ENCODE measurements at places on chromosomes 16 and 17.

DNA sequence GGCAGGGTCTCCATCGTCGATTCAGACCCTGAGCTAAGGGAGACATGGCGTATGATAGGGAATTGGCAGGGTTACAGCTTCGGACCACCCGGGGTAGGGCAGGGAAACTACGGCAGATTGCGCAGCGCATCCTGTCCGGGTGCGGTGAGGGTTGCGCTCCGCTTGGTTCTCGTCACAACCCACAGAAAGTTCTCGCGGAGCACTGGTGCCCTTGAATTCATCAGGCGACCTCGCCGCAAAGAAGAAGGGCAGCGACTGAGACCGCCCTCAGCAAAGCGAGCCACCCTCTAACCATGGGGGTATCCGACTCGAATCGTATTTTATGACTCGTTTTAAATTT, 1.2 kb downstream of the HS3ST3B1 start:
- no peaks in the 10 kb centered on the region for H3K36me3 ChIP-seq
- H3K27ac ChIP-seq = peak overlapping the region; percentile 61
- DNase-seq = peak; percentile 72
- H3K4me1 ChIP-seq = peaks cover 78% of the 10 kb centered on the region
- peak overlapping the region; percentile 96 for H3K4me3 ChIP-seq

DNA sequence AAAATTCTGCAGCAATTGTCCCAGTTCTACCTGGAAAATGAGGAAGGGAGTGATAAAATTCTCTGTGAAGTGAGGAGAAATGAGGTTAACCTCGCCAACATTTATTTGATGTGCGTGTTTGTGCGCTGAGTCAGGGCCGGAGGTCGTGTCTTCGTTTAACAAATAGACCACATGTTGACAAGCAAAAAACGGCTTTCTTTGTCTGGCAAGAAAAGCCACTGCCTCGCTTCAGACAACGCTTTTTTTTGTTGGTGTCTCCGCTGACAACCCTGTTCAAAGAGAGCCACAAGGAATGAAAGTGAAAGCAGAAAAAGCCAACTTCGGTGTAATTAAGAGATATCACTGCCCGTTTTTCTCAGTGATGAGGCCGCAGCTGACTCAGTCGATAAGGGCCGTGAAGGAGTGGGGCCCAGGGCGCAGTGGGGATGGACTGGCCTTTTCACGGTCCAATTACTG, 510.6 kb downstream of the CDH13 start:
- no peaks in the 10 kb centered on the region for H3K27me3 ChIP-seq
- H3K4me3 ChIP-seq = no peak overlapping the region
- H3K27ac ChIP-seq = no peak overlapping the region

DNA sequence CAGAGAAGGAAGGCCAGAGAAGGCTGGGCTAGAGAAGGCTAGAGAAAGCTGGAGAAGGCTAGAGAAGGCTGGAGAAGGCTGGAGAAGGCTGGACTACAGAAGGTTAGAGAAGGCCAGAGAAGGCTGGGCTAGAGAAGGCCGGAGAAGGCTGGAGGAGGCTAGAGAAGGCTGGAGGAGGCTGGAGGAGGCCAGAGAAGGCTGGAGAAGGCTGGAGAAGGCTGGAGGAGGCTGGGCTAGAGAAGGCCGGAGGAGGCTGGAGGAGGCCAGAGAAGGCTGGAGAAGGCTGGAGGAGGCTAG, 6.4 kb upstream of the OGFOD3 start:
- no peak overlapping the region for H3K27ac ChIP-seq
- H3K27me3 ChIP-seq = no peaks in the 10 kb centered on the region
- peaks cover 10% of the 10 kb centered on the region for H3K4me1 ChIP-seq
- no peak for DNase-seq
- H3K4me3 ChIP-seq = no peak overlapping the region
- H3K36me3 ChIP-seq = peaks cover 4% of the 10 kb centered on the region

- no peak overlapping the region for H3K27ac ChIP-seq
- no peaks in the 10 kb centered on the region for H3K36me3 ChIP-seq
- DNase-seq = no peak
- no peaks in the 10 kb centered on the region for H3K27me3 ChIP-seq
- H3K4me3 ChIP-seq = no peak overlapping the region
- peaks cover 4% of the 10 kb centered on the region for H3K4me1 ChIP-seq
These were observed 54.8 kb downstream of the TEX14 start for GRCh38 chr17:58637011-58637570.

GRCh38 chr16:71337631-71338030, 20.9 kb upstream of the CALB2 start:
- H3K4me3 ChIP-seq = no peak overlapping the region
- no peak overlapping the region for H3K27ac ChIP-seq
- H3K36me3 ChIP-seq = no peaks in the 10 kb centered on the region
- no peak for DNase-seq

DNA sequence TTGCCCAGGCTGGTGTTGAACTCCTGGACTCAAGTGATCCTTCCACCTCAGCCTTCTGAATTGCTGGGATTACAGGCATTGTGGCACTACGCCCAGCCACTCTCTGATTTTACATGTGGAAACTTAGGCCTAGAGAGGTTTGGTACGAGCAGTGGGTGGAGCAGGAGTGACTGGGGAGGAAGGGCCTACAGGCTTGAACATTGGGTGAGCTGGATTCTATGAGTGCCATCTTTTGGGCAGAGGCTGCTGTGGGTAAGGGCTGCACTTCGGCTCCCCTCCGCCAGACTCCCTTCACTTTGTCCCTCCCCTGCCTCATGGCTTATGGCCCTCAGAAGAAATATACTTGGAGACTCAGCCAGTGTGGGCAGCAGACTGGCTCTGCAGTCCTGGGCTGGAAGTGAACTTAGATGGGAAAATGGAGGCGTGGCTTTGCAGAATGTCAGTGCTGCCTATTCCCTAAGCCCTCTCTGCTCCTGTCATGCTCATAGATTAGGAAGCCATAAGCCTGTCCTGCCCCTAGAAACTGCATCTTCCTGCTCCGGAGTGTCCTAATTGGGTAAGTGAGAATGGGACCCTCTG, 9.5 kb upstream of the MRC2 start:
- no peaks in the 10 kb centered on the region for H3K27me3 ChIP-seq
- H3K27ac ChIP-seq = no peak overlapping the region
- H3K4me3 ChIP-seq = no peak overlapping the region
- H3K36me3 ChIP-seq = no peaks in the 10 kb centered on the region
- H3K4me1 ChIP-seq = no peaks in the 10 kb centered on the region

DNA sequence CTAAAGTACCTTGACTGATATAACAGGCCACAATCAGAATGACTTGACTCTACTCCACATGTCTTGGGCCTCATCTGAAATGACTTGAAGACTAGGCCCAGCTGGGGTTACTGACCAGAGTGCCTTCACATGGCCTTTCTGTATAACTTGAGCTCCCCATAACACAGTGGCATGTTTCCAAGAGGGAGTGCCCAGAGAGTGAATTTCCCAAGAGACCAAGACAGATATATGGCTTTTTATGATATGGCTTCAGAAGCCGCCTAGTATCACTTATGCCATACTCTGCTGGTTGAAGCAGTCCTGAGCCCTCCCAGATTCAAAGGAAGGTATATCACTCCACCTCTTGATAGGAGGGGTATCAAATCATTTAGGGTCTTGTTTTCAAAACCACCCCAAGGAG, 357.5 kb upstream of the EEF2KMT start:
- no peaks in the 10 kb centered on the region for H3K36me3 ChIP-seq
- no peak overlapping the region for H3K27ac ChIP-seq
- no peak overlapping the region for H3K4me3 ChIP-seq

- no peak overlapping the region for H3K27ac ChIP-seq
- no peak for DNase-seq
- H3K4me3 ChIP-seq = no peak overlapping the region
- peaks cover 5% of the 10 kb centered on the region for H3K4me1 ChIP-seq
- no peaks in the 10 kb centered on the region for H3K36me3 ChIP-seq
These were observed 59.2 kb upstream of the LGALS9 start for GRCh38 chr17:27571563-27572352.

DNA sequence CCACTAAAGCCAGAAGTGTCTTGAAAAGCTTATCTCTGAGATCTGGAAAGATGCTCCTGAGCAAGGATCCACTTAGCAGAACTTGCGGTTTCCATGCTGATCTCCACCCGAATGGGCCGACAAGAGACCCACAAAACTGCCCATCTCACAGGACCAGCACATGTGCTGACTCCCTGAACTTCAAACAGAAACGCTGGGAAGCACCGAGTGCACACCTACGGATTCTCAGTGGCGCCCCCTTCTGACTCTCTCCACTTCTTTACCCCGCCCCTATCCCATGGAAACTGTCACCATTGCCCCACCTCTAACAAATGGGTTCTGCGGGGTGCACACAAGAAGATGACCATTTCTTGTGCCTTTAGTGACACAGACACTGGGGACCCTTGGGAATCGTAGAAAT, 21.4 kb downstream of the CDRT4 start:
- H3K36me3 ChIP-seq = no peaks in the 10 kb centered on the region
- no peak overlapping the region for H3K27ac ChIP-seq

DNA sequence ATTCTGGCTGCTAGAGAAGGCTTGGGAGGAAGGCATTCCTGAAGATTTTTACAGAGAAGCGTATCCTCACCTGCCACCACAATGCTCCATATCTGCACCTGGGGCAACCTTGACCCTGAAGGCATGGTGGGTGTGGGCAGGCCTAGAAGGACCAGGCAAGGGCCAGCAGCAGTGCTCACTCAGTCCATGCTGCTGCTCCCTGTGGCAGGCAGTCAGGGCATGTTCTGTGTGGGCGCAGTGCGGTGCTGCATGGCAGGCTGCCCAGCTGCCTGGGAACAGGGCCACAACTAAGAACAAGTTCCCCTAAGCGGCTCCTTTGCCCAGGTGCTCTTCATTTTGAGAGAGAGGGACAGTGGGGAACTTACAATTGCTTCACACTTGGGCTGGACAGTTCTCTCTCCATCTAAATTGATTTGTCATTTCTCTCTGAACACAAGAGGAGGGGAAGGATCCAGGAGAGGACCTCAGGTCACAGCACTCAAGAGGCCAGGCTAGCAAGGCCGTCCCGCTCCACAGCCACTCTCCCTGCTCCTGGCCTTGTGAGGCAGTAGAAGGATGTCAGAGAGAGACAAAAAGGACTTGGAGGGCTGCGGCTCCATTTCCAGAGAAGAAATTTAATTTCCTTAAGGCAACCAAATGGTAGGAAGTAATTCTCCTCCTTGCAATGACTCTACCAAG, 158.8 kb downstream of the AATF start:
- DNase-seq = no peak
- no peaks in the 10 kb centered on the region for H3K4me1 ChIP-seq
- peaks cover 4% of the 10 kb centered on the region for H3K36me3 ChIP-seq
- no peak overlapping the region for H3K27ac ChIP-seq
- H3K27me3 ChIP-seq = no peaks in the 10 kb centered on the region
- no peak overlapping the region for H3K4me3 ChIP-seq

DNA sequence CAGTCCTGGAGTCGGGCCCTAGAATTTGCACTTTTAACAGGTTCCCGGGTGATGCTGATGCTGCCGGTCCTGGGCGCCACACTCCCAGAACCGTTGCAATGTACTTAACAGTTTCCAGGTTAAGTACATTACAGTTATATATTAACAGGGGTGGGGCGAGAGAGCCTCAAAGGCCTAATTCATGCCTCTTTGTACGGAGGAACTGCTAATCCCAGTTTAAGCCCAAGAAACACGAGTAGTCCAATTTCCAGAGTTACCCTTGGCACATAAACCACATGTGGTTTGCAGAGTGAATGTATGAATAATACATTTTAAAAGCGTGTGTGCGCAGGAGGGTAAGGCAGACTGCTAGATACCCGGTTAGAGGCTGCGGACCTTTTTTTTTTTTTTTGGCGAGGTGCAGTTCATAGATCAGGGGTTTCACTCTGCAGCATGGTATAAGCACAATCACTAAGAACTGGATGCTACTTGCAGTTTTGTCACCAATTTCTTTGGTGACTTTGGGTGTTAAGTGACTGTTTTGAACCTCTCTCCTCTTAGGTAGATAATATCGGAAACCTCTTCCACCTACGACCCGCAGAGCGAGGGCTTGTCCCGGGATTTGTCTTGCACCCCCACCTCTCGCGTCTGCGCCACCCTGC, 713 bp downstream of the COX11 start:
- peak; percentile 0 for DNase-seq
- H3K27ac ChIP-seq = peak overlapping the region; percentile 90
- no peaks in the 10 kb centered on the region for H3K27me3 ChIP-seq
- peaks cover 29% of the 10 kb centered on the region for H3K4me1 ChIP-seq

- H3K4me1 ChIP-seq = no peaks in the 10 kb centered on the region
- no peak overlapping the region for H3K4me3 ChIP-seq
- H3K36me3 ChIP-seq = no peaks in the 10 kb centered on the region
- no peak for DNase-seq
- no peaks in the 10 kb centered on the region for H3K27me3 ChIP-seq
These were observed 645 bp downstream of the DNAH17 start for GRCh38 chr17:78576389-78577112.

DNA sequence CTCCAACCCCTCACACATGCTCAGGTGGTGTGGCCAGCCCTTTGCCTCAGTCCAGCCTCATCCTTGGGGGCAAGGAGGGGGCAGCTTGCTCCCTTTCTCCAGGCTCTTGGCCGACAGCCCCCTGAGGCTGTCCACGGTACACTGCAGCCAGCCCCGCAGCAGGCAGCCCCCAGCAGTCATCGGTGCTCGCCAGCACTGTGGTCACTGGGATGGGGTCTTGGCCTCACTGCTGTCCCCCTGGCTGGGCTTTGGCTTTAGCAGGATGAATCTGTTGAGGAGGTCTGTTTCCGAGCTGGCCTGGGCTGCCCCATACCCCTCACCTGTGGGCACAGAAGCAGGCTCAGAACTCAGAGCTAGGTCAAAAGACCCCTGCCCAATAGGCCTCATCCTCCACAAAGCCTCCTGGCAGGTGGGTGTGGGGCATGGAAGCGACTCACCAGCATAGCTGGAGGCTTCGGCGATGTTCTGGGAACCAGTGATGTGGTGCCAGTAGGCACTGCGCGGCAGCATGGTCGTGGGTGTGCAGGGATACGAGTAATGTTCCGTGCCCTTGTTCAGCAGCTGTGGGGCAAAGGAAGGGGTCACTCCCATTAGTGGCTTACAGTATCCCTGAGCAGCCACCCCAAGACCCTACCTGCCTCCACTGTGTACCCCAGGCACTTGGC, 10.8 kb downstream of the POLR2C start:
- H3K27ac ChIP-seq = no peak overlapping the region
- H3K36me3 ChIP-seq = peaks cover 36% of the 10 kb centered on the region
- no peaks in the 10 kb centered on the region for H3K27me3 ChIP-seq
- H3K4me1 ChIP-seq = peaks cover 17% of the 10 kb centered on the region
- no peak overlapping the region for H3K4me3 ChIP-seq

DNA sequence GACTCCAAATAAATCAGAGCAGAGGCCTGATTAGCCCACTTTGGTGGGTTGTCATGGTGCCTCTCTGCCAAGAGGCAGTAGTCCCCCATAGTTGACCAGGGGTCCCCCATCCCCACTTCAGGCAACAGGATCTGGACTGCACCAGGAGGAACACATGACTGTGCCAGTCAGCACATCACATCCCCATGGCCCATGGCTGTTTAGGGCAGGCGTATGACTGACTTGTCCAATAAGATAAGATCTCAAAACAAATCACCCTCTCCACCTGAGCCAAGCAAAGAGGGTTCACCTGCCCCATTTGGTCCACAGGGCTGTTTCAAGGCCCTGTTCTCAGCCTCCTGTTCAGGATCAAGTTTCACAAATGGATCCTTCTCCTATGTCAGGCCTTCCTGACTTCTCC, 93.3 kb downstream of the C16orf78 start:
- no peak for DNase-seq
- H3K36me3 ChIP-seq = no peaks in the 10 kb centered on the region
- H3K4me1 ChIP-seq = peaks cover 29% of the 10 kb centered on the region
- no peaks in the 10 kb centered on the region for H3K27me3 ChIP-seq
